Liver (tissue), 10 donors: ENCODE measurements at places on chromosomes 7 and 10.
A peak's percentile ranks its signal among the peaks of the same experiment; 100 is the strongest.

DNA sequence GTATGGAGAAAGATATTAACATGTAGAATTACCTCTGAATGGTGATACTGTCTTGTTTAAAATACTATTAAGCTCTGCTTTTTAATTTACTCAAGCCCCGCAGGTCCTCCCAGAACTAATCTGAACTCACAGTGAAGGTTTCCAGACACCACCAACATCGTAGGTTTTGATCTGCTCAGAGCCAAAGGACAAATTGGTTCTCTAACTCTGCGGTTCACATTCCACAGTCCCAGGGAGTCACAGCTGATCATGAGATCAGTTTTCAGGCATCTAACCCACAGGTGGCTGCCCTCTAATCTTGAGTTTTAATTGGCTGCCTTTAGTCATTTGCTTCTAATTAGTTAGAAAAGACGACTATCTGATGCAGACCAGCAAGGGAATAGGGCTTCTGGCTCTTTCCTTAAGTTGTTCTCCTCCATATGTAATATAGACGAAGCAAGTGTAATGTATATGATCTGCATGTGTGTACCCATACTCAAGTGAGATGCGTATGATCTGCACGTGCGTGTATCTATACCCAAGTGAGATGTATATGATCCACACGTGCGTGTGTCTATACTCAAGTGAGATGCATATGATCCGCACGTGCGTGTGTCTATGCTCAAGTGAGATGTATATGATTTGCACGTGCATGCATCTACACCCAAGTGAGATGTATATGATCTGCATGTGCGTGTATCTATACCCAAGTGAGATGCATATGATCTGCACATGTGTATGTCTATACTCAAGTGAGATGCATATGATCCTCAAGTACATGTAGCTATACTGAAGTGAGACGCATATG is 331.5 kb upstream of the NPVF start:
- DNase-seq = no peak

GRCh38 chr7:150627959-150628358 is 4.2 kb downstream of the GIMAP6 start:
- no peak for DNase-seq

- no peak for DNase-seq
These were observed 83.4 kb upstream of the PPP1R9A start for GRCh38 chr7:94823947-94824346.

- no peak for DNase-seq
These were observed 341.7 kb downstream of the PARD3 start for GRCh38 chr10:34473174-34474008.

- peak; percentile 56 for DNase-seq
These were observed 15.5 kb upstream of the SLC18A3 start for GRCh38 chr10:49594594-49594993.

DNA sequence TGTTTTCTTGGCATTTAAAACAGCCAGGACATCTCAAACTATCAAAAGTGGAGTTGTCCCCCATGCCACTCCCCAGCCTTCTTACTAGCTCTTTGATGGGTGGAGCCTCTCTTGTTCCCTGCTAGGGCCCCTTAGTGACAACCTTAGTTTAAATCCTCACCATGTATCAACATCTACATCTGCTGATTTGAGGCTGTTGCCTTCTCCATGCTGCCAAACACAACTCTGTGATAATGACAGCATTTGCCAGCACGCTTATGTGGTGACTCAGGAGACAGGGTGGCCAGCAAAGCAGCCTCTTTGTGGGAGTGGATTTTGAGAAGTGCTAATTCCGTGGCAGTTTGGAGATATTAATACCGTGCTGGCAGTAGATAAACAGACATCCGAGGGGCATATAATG is 145.4 kb downstream of the LRRC4 start:
- peak; percentile 52 for DNase-seq

DNA sequence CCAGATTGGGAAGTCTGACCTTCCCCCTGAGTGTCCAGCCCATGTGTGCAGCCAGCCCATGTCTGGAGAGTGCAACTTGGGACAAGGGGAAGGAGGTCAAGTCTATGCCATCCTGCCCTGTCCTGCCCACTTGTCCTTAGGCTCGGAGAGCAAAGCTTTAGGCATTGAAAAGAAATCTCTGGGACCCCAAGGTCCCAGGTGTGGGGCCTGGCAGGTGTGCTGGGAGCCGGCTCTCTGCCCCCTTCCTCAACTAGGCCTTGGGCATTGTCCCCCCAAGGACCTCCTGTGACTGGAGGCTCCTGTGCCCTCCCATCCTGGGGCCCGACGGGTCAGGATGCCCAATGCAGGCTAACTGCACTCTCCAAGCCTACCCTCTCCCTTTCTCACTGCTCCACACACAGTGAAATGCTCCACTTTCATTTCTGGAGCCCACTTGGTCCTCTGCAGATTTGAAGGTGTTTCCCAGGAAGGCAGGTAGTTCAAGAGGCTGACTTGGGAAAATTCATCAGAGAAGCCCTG is 124.7 kb downstream of the PTPN20 start:
- no peak for DNase-seq

DNA sequence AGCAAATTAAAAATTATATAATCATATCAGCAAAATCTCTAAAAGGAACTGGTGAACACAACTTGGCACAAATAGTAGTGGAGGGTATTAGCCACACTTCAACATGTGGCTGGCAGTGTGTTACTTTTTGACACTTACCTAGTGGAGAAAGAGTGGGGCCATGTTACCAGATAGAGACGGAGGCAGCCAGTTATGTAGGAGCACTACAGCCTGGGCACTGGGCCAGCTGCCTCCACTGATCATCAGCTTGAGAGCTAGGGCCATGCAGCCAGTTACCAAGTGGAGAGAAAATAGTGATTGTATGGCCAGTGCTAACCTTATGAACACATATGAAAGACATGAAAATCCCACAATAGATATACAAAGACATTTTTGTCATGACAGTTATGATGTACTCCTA is 243.1 kb downstream of the CTNNA3 start:
- DNase-seq = no peak

DNA sequence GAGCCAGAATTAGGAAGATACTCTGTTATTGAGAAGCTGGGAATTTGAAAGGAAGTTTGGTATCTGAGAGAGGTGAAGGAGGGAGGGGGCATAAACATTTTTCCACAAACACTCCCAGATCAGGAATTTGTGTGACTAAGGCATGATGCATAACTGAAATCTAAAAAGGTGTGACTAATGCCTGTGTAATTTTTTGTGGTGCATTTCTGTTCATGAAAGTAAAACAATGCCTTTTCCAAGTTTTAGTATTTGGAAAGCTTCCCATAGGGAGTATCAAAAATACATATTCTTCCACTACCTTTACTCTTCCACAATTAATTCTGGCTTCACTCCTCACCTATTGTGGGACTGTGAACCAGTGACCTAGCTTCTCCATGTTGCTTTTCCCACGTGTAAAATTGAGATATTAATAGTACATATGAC is 56.4 kb upstream of the CAV2 start:
- no peak for DNase-seq

- no peak for DNase-seq
These were observed 2.7 kb downstream of the BICC1 start for GRCh38 chr10:58515291-58515941.

GRCh38 chr7:128807191-128807590 is 15.4 kb downstream of the CCDC136 start:
- no peak for DNase-seq

DNA sequence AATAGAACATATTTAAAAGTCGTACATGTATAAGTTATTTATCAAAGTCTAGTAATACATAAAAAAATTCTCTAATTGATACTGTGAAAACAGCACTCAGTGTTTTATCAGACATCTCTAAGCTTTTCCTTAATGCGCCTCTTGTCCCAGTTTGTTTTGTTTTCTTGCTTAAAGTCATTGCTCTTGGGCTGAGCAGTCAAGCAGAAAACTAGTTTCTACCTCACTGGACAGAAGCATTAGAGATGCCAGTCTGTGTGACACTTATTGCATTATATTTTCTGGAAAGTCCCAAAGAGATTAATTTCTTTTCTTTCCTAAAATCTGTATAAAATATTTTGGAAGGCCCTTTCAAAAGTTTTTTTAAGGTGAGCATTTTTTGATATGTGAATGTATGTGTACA is 236.2 kb downstream of the PCLO start:
- no peak for DNase-seq

DNA sequence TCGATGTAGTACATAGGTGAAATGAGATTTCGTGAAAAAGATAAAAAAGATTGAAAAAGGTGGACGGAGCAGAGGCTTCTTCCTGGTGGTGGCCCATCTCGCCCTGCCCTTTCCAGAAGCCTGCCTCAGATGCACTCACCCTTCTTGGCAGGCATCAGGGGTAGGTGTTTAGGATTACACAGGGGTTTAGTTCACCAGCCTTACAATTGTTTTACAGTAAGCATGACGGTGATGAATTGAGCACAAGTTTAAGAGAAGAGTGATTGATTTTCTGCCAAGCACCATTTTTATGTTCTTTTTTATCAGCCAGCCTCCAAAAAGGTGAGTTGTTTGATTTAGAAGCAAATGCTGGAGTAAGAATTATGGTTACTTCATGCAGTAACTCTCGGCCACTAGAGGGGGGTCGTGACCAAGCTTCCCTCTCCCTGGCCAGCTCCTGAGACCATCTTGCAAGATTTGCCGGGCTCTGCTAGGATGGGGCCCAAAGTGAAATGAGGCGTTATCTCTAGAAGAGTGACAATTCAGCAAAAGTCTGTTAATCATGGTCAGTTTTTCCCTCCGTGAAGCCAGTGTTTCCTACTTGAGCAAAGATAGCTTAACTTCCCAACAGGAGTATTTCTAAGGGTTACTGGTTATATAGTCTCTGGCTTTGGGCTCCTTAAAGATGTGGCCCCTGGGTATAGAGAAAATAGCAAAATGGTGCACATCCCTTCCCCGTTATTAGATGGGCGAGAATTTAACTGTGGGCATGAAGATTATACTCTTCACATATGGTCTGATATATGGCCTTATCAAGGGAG is 228.8 kb downstream of the BMPER start:
- DNase-seq = peak; percentile 62

- DNase-seq = no peak
These were observed 225.0 kb downstream of the CALN1 start for GRCh38 chr7:72187179-72187578.

DNA sequence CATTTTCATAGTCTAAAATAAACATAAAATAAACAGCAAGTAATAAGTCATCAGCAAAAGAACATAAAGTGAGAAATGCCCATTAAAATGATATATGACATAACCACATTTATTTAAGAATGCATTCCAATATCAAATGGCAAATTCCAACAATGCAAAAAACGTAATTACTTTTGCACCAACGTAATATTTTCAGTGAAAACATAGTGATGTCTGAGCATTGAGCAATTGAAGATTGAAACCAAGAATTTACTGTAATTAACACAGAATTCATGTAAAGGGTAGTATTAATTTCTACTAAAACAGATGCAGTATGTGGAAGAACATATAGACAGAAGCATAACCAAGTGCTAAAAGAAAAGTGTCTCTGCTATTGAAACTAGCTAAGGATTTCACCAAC is 123.0 kb upstream of the TNS3 start:
- no peak for DNase-seq

DNA sequence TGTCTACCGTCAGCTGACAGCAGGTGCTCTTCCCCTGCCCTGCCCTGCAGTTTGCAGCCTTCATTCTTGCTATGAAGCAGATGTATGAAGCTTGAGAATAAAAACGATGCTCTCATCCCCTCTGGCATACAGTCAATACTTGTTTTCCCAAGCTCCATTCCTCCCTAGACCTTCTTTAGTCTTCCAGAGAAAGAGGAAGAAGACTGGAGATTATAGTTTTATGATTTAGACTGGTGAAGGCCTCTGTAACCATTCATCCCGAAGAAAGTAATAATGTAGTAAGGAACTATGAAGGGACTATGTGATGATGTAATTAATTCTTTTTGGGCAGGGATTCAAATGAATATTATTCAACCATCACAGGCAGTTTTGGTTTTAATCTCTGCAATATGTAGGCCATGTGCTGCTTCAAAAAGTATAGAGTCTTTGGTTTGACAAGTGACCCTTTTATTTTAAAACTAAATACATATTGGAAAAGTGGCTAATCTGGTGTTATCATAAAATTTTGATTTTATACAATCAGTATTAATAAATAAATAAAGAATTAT is 242.4 kb upstream of the KIAA1217 start:
- no peak for DNase-seq

- DNase-seq = no peak
These were observed 6.8 kb upstream of the LAT2 start for GRCh38 chr7:74202841-74203556.

DNA sequence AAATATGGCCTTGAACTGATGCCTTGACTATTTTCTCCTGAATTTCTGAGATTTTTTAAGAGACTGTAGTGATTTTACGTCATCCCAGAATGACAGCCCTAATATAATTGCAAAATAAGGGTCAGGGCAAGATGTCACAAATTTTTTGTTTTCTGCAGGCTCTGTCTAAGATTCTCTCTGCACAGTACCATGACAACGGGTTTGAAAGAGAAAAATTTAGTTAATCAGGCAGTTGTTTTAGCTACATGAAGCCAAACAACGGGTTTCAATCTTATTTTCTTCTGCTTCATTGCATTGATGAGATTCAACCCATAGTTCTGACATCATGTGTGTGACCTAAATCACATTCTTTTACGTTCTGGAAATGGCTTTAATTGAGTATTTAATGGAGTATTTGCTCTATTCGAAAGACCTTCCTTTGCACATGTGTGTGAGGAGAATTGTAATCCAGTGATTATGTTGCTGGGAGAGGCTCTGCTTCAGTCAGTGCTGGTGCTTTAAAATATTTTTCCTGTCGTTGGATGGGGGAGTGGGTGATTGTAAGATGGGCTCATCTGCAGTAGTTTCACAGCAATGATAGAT is 118.0 kb upstream of the RHOBTB1 start:
- DNase-seq = no peak

GRCh38 chr10:71909399-71910083 is 54.7 kb upstream of the CHST3 start:
- DNase-seq = no peak

DNA sequence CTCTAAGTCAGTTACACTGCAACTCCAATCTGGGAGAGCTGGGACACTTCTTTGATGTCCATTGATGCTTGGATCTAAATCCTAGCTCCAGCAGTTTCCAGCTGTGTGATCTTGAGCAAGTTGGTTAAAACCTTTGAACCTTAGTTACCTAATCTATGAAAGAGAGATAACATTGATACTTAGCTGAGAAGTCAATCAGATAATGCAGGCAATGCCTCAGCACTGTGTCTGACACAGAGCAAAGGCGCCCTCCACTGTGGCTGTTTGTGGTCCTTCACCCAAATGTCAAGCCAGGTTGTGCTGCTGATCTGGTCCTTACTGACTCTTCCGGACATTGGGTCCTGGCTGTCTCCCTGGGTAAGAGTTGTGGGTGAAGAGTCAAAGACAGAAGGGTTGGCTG is 20.2 kb downstream of the DNTT start:
- no peak for DNase-seq

DNA sequence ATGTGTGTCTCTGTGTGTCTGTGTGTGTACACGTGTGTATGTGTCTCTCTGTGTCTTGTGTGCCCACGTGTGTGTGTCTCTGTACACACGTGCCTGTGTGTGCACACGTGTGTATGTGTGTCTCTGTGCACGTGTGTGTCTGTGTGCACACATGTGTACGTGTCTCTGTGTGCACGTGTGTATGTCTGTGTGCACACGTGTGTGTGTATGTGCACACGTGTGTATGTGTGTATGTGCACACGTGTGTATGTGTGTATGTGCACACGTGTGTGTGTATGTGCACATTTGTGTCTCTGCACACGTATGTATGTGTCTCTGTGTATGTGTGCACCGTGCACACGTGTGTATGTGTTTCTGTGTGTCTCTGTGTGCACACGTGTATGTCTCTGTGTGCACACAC is 248.7 kb upstream of the SHH start:
- no peak for DNase-seq

GRCh38 chr10:59585046-59585700 is 124.5 kb downstream of the SLC16A9 start:
- no peak for DNase-seq
